ENCODE measurements at places on chromosomes 1 and 21.

DNA sequence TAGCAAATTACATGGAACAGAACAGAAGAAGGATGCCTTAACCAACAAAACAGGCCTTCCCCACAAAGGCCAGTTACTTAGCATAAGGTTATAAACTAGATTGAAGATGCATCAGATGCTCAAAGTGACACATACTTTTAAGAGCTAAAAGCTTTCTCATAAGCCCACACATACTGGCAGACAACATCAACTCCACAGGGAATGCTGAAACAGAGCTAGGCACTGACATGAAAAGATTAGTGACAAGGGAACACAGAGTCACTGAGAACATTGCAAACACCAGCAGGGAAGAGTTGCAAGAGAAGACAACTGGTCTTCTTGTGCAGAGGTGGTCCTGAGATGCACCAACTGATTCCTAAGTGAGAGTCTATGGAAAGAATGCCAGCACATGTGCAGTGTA lies 6.9 kb downstream of the TTC13 start:
- no peak for DNase-seq

GRCh38 chr1:208036106-208036808 lies 125.3 kb upstream of the CD34 start:
- no peak for DNase-seq

- DNase-seq, result no peak
These were observed 11.3 kb upstream of the DIPK1A start for GRCh38 chr1:92972409-92973129.

DNA sequence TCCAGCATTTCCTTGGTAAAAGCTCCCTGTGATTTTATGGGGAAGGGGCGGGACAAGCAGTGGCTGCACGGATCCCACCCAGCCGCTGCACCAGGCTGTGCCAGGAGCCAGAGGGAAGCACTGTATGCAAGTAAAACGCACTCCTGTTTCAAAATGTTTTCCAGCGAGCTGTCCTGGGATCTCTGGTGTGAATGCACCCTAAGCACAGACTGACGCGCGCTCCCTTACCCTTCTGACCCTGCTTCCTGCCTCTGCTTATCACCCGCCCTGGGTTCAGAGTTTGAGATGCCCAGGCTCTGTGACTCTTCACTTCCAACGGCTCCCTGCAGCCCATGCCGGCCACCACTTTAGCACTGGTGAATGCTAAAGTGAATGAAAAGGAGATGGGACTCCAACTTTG lies 131.2 kb downstream of the RHOU start:
- DNase-seq, result no peak

GRCh38 chr1:58829866-58830265 lies 46.0 kb upstream of the JUN start:
- no peak for DNase-seq

DNA sequence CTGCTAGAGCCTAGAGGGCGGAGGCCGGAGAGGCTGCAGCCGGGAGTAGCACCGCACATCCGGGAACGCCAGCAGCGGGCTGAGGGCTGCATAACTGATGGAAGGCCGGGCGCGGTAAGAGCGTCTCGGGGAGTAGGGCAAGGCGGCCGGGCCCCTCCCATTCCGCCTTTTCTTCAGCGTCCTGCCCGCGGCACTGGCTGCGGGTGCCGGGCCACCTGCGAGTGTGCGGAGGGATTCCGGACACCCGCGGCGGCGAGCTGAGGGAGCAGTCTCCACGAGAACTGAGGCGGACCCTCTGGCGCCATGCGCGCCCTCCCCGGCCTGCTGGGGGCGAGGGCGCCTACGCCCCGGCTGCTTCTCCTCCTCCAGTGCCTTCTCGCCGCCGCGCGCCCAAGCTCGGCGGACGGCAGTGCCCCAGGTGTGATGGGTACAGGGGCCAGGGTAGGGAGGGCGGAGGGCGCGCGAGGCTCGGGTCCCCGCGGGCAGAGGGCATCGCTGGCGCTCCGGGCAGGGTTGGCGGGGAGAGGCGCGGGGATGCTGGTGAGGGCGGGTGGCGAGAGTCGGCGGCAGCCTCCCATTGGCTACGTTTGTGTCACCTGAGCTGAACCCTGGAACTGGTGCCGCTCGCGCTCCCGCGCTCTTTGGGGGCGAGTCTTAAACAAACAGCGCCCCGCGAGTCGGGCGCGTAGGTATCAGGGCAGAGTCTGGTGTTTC lies 334.4 kb downstream of the SRGAP2C start:
- peak; percentile 57 for DNase-seq

DNA sequence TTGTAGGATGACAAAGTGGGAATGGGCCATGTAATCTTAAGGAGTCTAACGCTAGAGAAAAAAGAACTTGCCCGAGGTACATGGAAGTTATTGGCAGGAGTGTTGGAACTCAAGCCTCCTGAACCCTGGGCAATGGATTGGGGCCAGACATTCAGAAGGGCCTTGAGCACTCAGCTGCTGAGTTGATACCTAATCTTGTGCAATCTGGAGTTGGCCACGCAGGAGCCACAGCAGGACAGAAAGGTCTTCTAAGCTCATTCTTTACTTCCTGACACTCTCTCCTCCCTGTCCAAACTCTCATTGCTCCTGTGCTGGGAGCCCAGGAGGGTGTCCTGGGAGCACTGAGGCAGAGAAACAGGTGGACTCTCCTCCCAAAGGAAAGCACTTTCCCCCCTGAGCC lies 25.1 kb upstream of the CSF1 start:
- DNase-seq, result no peak

GRCh38 chr1:12706061-12706460 lies 9.8 kb upstream of the AADACL3 start:
- no peak for DNase-seq

GRCh38 chr1:38133756-38134155 lies 87.2 kb upstream of the POU3F1 start:
- no peak for DNase-seq
